Heart left ventricle (tissue), 16 donors: ENCODE measurements at places on chromosomes 6 and 20.

GRCh38 chr6:21990577-21990976 is 306.3 kb downstream of the PRL start:
- no peak for DNase-seq

DNA sequence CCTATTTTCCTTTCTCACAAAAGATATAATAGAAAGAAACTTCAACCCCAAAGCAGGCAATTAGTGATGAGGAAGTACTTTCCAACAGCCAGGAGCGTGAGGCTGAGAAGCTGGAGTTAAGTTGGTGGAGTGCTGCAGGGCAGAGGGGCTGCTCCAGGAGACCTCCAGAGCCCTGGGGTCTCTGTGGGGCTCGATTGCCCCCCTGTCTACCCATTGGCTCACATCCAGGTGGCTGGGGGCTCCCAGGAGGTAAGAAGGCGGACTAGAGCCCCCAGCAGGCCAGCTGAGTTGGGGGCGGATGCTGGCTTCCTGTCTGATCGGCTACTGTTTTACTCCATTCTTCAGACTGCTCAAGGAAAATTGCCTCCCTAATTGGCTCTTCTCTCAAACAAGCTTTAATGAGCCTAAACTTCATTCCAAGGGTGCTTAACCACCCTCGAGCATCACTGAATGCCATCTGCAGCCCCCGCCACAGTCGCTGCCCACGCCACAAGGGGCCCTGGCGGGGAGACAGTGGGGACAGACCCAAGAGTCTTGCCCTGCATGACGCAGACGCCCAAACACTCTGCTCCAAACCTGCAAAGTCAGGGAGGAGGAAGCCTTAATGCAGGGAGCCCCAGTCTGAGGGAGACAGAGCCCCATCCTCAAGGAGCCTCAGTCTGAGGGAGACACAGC is 78.6 kb downstream of the MDGA1 start:
- no peak for DNase-seq

- no peak for DNase-seq
Measured at GRCh38 chr20:415820-416322, 7.8 kb downstream of the RBCK1 start.

- no peak for DNase-seq
Measured at GRCh38 chr20:16749573-16749972, 1.4 kb downstream of the OTOR start.
